ENCODE measurements at places on chromosomes 16 and 17.

DNA sequence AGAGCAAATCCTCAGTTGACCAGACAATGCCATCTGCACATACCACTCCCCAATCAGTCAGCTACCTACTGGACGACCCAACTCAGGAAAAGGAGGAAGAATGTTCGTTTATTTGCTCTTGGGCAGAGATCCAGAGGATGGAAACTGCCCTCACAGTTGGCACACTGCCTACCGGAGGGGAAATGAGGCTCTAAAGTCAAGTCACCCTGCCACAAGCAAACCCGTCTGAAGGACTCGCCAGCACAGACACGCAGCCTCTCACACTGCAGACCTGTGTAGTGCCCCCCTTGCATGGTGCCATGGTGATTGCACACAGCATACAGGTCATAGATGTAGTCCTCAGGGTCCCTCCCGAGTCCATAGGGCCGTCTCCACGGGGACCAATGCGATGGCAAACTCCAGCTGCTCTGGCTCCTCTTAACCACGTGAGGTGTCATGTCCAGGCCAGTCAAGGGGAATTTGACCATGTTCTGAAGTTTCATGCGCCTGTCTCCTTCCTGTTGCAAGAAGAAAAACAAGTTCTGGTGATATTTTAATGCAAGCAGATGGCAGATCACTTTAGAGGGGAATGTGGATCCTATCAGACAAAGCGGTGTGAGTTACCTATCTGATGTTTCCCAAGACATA, 69.5 kb downstream of the USP31 start:
- no peak for DNase-seq

DNA sequence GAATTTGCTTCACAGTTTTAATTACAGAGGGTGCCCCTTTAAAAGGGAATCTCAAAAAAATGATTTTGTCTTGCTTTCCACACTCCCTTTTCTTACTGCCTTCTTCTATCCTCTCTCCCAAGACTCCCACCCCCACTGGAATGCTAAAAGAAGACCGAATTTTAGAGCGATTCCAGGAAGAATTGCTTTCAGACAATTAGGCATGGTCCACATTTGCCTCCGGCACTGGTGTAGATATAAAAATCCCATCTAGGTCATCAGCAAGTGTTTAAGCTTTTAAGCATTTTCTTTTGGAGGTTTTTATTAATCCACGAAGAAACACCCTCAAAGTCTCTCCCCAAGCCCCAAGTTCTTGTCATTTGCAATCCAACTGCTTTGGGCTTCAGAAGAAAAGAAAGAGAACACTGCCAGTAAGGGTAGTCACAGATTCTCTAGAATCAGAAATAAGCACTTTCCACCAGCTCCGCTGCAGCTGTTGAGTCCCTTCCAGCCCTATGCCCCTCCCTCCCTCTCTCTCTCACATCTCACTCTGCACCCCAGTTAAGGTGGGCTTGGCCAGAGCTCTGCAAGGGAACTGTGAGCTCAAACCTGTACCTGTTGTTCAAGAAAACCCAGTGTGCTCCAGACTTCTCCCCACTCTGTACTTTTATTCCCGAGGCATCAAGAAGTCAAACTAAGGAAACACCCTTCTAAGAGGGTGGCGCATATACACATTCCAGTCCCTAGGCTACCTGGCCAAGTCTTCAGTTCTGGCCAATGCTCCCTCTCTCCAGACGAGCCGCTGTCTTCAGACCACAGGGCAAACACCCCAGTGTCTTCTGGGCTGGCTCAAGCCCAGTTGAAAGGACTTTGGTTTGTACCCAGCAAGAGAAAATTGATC, 170.2 kb downstream of the RGS9 start:
- DNase-seq = no peak

DNA sequence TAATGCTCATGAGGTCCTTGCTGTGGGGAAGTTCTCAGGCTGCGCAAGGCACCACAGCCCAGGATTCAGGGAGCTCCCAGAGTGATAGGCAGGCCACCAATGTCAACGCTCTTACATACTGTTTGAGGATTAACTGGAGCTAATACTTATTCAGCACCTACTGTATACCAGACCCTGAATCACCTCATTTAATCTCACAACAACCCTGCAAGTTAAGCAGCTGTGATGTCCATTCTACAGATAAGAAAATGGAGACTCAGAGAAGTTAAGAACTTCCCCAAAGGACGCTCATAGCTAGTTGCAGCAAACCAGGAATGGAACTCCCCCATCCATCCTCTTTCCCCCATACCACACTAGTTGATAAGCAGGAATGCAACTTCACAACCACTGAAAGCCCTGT, 25.5 kb upstream of the CCR7 start:
- no peak for DNase-seq

GRCh38 chr17:38545531-38546225, 60.1 kb downstream of the SRCIN1 start:
- DNase-seq = no peak

GRCh38 chr17:78970834-78971755, 8.6 kb downstream of the LGALS3BP start:
- DNase-seq = no peak

DNA sequence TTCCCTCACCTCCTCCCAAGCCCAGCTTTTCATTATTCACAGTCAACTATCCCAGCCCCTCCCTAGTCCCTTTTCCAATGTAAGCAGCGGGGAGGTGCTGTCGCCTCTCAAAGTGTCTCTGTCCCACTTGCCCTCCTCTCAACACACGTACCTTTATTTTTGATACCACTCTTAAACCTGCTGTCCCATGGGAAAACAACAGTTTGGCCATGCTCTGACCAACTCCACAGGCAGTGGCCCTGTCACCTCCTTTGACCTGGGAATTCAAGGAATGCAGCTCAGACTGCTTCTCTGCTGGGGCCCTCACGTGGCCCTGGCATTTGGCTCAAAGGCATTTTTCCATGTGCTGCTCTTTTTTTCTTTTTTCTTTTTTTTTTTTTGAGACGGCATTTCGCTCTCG, 4.2 kb downstream of the LYRM9 start:
- no peak for DNase-seq

DNA sequence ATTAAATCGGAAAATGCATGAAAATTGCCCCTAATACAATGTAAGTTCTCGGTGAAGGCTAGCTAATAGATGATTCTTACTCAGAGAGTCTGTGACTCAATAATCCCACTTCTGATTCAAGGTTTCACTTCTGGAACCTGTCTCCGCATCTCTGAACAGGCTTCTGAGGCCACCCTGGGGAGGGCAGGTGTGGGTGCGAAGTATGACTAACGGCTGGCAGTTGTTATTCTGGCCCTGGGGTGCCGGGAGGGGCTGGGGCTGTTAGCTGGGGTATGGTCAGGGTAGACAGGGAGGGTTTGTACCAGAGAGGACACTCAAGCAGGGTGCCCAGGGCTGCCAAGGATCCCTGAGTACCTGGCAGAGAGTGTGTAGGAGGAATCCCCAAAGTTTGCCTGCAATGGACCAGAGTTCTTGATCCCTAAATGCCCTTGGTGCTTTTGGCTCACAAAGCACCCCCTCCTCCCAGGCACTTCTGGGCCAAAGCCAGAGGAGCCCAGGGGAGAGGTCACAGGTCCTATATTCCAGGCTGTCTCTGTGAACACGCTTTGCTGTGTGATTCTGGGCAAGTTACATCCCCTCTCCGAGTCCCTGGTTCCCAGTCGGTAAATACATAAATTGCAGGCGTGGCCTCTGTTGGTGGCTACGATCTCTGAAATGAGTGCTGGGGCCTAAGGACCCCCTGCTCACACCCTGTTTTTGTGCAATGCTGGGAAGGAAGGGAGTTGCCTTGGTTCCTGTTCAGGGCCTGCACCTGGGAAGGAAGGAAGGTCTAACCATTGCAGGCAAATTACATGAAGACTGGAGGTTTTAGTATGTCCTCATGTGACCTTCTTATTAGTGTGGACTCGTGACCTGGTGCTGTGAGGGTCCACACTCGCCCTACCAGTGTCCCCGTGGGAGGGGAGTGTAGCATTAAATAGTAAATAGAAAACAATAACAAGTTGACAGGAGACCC, 49.9 kb upstream of the CPNE2 start:
- no peak for DNase-seq

GRCh38 chr17:39618956-39619785, 7.6 kb upstream of the PPP1R1B start:
- no peak for DNase-seq

GRCh38 chr16:17206712-17207111, 264.0 kb downstream of the XYLT1 start:
- DNase-seq = no peak

DNA sequence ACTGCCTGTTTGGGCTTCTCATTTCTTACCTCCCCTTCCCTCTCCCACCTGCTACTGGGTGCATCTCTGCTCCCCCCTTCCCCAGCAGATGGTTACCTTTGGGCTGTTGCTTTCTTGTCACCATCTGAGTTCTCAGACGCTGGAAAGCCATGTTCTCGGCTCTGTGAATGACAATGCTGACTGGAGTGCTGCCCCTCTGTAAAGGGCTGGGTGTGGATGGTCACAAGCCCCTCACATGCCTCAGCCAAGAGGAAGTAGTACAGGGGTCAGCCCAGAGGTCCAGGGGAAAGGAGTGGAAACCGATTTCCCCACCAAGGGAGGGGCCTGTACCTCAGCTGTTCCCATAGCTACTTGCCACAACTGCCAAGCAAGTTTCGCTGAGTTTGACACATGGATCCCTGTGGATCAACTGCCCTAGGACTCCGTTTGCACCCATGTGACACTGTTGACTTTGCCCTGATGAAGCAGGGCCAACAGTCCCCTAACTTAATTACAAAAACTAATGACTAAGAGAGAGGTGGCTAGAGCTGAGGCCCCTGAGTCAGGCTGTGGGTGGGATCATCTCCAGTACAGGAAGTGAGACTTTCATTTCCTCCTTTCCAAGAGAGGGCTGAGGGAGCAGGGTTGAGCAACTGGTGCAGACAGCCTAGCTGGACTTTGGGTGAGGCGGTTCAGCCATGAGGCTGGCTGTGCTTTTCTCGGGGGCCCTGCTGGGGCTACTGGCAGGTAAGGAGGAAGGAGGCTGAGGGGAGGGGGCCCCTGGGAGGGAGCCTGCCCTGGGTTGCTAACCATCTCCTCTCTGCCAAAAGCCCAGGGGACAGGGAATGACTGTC, at the start of gene CD68:
TSS of gene CD68 (plus strand) at position 638 of the 833 bp plus-strand sequence. CDS start at position 678, 40 bp downstream.
- DNase-seq = no peak

GRCh38 chr16:14095883-14096551, 24.9 kb downstream of the MRTFB start:
- DNase-seq = no peak

DNA sequence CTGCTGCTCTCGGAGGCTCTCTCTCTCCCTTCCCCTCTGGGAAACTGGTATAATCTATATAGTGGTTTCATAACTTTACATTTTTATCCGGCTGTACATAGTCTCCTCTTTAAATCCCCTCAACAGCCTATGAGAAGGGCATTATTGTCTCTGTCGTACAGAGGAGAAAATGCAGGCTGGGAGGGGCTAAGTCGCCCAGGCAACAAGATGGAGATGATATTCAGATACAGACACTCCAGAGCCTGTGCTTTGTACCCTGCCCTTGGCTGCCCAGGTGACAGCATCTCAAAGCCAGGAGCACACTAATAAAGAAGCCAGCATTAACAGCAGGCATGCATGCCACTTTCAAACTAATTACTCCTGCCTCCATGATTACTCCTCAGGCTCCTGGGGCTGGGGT, 4.7 kb upstream of the EIF1 start:
- no peak for DNase-seq

GRCh38 chr17:45222289-45222995, 757 bp downstream of the FMNL1 start:
- DNase-seq = no peak

GRCh38 chr17:4174556-4174955, 31.6 kb downstream of the CYB5D2 start:
- no peak for DNase-seq

Measured in vagina (tissue), 2 donors.